Activated T-helper 1 cell treated with anti-CD3 and anti-CD28 coated beads, Interleukin-12 subunit alpha, Interleukin-12 subunit beta, Interleukin-2, Interleukin-4 antibody, amounts not matched to agents 30 ng/mL and 10 ng/mL and 1 ng/mL, durations not matched to agents 14 hours and 24 hours and 36 hours (primary cell): ENCODE measurements at places on chromosomes 3 and 15.

GRCh38 chr15:66711260-66711659 lies 9.2 kb downstream of the SMAD6 start:
- DNase-seq, result no peak

DNA sequence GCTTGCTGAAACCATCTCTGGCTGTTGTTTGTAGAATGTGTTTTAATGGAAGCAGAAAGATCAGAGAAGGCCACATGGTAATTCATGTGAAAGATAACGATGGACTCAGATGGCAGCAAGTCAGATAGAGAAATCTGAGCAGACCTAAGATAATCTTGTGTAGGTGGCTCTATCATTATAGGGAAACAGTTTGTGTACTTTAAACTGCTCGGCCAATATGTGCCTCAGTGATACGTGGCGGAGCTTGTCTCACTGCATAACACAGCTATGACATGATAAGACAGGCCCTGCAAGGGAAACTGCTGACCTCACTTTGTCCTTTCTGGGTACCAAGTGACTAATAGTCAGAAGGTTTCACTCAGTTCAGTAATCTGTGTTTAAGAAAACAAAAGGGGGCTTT lies 51.0 kb downstream of the MME start:
- no peak for DNase-seq

DNA sequence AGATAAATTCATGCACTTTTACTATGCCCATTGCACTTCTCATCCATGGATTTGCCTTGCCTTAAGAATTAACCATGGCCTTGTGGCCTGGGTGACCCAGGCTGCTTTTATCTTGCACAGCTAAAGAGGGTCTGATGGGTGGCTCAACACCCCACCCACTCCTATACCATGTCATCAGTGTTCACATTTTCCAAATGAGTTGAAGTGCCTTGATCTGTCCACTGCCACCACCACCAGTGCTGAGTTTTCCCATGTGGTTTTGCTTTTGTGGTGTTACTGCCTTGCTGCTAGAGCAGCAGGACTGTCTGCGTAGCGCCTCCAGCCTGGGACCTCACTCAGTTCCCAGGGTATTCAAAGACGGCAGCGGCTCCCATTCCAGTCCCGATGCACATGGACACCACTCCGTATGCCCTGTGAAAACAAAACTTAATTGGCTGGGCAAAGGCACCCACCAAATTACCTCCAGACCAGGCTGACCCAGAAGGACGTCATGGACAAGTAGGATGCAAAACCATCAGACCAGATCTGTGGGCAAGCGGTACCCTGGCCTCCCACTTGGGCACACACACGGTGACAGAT lies 14.1 kb downstream of the ACAA1 start:
- no peak for DNase-seq

DNA sequence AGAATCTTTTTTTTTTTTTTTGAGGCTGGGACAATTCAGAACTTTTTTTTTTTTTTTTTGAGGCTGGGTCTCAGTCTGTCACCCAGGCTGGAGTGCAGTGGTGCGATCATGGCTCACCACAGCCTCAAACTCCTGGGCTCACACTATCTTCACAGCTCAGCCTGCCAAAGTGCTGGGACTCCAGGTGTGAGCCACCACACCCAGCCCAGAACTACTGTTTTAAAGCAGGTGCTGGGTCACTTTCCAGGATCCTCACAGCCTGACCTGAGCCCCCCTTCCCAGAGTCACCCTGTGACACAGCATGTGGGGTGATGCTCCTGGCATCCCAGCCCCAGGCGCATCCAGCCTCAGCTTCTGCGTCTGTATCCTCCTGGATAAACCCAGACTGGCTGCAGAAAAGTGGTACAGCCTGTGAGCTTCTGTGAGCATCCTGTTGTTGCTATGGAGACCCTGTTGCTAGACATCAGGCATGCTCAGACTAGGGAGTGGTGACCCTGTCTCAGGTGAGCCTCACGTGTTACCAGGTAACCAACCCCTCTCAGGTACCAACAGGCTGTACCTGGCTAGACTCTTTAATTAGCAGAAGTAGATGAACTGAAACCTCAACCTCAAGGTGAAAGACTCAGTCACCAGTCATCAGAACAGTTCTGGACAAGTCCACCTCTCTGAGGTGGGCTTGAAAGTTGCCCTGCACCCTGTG lies 15.0 kb downstream of the KLF13 start:
- DNase-seq, result no peak

DNA sequence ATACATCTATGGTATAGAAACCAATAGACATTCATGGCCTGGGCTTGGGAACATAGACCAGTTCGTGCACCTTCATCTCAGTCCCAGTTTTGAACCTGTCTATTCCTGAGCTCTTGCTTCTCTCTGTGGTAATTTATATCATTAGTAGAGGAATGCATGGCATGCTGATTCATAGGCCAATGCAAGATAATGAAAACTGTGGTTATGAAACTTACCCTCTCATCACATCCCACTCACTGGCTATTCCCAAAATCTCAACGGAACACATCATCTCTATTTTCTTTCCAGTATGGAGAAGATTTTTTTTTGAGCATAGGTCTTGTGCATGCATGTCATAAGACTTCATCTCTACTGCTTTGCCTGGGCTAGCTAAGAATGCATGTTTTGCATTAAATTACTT lies 18.7 kb upstream of the P2RY12 start:
- DNase-seq, result no peak

- peak; percentile 26 for DNase-seq
Measured at GRCh38 chr15:41501191-41501917, 7.7 kb downstream of the ITPKA start.

DNA sequence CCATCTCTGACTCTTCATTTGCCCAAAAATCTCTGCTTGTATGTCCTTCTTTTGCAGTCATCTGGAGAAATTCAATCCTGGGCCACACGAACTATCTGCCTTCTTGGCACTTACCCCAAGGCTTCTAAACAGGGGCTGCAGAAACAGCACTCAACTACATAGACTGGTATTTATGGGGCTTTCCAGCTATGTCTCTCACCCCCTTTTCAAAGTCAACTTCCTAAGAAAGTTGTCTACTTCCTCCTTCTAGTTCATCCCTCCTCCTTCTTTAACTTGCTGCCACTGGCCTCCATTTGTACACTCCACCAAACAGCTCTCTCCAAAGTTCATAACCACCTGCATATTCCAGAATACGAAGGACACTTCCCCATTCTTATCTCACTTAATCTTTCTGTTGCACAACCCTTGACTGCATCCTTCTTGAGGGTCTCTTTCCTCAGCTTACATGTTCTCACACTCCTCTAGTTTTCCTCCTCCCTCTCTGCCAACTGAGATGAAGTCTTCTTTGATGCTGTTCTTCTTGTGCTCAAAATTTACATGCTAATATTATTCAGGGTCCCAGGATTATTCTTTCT lies 55.2 kb downstream of the PLD1 start:
- DNase-seq, result no peak

- DNase-seq, result no peak
Measured at GRCh38 chr15:96893159-96893906, 562.8 kb downstream of the NR2F2 start.

DNA sequence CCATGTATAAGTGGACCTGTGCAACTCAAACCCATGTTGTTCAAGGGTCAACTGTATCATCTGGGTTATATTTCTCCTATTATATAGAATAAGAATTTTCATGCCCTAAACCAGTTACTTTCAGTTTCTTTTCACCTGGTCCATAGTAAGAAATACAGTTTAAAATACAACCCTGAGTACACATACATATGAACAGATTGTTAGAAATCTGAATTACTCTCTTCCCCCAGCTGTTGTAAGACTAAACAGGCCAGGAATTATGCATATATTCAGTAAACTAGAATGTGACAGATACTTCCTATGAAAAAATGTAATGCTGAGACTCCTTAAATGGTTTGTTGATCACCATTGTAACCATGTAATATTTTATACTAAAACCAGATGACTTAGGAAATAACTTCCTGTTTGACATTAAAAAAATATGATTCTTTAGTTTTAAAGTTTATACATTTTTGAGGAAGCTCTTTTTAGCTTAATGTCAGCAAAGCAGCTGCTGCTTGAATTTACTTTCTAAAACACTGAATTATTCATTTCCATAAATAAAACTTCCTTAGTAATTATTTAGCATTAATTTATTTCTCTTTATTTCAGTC lies 52.5 kb upstream of the ZCWPW2 start:
- no peak for DNase-seq

- DNase-seq, result no peak
Measured at GRCh38 chr3:140724856-140725812, 47.3 kb downstream of the TRIM42 start.

GRCh38 chr15:87901926-87902690 lies 354.4 kb downstream of the NTRK3 start:
- DNase-seq, result no peak

DNA sequence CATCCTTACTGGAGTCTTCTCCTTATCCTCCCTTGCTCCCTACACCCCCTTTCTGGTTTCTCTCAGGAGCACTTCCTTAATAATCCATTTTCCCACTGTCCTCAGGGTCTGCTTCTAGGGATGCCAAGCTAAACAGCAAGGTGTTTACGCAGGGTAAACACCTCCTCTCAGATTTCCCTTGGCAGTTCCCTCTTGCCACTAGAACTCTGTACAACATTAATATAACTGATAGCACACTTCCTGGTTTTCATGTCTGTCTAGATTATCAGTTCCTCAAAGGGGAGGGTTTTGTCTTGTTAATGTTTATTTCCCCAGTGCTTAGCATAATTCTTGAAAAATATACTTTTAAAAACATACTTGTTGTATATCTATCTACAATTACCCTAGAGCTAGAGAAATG lies 118.0 kb upstream of the SLC24A5 start:
- no peak for DNase-seq

- no peak for DNase-seq
Measured at GRCh38 chr15:35669021-35669420, 123.1 kb upstream of the DPH6 start.

DNA sequence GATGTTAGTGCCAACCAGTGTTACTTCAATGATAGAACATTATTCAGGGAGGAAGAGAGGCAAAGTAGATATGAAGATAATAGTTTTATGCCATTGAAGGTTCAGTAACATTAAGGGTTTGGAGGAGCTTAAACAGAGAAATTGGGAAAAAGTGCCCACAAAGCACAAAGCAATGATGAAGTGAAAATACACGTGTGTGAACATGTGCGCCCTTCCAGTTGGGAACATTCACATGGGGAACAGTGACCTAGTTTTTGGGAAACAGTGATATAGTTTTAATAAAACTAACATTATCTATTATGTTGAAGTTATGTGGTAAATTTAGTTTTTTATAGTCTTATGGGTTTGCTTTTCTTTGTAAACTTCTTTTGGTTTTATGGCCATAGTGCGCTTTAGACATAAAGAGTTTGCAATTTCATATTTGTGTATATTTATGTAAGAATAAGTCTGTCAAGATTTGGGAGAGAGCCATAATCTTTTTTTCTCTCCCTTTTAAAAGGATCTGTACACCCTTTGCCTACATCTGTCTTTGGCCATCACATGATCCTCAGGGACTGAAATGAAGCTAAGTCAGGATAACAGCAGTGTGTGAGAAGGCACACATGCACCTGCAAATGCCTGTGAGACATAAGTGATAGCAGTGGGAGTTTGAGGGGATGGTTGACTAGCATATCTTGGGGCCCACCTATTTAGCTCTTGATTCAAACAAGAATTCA lies 450.3 kb upstream of the THRB start:
- DNase-seq, result no peak

- DNase-seq, result no peak
Measured at GRCh38 chr3:130117933-130118332, 36.3 kb downstream of the ALG1L2 start.

DNA sequence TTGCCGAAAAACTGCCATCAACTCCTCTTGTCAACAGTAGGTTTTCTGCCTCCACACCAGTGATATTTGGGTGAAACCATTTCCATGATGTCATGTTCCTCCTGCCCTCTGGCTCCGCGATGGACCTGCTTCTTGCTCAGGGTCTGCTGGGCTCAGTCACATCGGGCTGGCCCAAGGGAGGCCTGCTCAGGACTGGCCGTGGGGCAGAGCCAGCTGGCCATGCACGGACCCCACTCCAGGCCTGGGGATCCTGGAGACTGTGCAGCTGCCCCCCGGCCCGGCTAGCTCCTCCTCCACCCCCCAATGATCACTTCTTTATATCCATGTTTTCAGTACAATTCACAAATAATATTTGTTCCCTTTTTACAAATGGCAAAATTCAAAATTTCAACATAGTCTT lies 270.3 kb upstream of the CCDC54 start:
- DNase-seq, result no peak

GRCh38 chr3:151283907-151284461 lies 5.6 kb upstream of the P2RY14 start:
- peak; percentile 22 for DNase-seq

- DNase-seq, result no peak
Measured at GRCh38 chr3:46299608-46300460, 54.1 kb upstream of the CCR2 start.

DNA sequence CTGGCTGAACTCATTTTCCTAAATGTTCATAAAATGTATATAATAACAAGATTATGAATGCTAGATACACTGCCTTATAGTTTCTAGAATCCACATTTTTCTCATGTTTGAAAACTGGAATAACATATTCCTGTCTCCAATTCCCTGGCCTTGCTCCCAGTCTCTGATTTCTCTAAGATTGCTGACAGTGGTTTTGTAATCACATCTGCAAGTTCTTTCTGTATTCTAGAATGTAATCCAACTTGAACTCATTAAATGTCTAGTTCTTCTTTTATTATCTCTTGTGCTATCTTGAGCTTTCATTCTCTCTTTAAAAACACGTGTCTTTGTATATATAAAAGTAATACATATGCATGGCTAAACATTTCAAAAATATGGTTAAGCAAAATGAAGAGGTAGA lies 215.2 kb upstream of the ADAMTS9 start:
- DNase-seq, result no peak

GRCh38 chr3:140051019-140051957 lies 116.3 kb downstream of the CLSTN2 start:
- DNase-seq, result no peak

DNA sequence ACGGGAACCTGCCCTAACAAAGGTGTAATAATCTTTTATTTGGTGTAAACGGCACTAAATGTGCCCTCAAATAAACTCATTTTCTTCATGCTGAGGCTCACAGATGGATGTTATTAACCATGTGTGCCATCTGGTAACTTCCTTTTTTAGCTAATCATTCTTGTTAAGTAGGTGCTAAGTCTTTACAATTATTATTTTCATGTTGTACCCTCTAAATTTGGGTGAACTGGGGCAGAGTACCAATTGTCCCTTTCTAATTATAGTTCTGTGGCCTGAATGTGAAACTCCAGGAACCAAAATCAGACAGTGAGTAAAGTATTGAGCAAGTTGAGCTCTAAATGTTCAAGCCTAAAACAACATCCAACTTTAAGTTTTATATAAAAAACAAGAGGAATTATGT lies 220.7 kb upstream of the CADM2 start:
- DNase-seq, result no peak

GRCh38 chr15:74384566-74384880 lies 17.1 kb upstream of the CYP11A1 start:
- DNase-seq, result no peak
